ENCODE measurements at places on chromosomes 7 and 10.

GRCh38 chr7:29610086-29610485 is 46.5 kb downstream of the PRR15 start:
- no peak for DNase-seq

- no peak for DNase-seq
Measured at GRCh38 chr7:142868188-142868985, 13.5 kb downstream of the EPHB6 start.

GRCh38 chr10:1743141-1743540 is 5.8 kb upstream of the ADARB2 start:
- no peak for DNase-seq

GRCh38 chr10:82813856-82814255 is 938.9 kb downstream of the NRG3 start:
- no peak for DNase-seq

DNA sequence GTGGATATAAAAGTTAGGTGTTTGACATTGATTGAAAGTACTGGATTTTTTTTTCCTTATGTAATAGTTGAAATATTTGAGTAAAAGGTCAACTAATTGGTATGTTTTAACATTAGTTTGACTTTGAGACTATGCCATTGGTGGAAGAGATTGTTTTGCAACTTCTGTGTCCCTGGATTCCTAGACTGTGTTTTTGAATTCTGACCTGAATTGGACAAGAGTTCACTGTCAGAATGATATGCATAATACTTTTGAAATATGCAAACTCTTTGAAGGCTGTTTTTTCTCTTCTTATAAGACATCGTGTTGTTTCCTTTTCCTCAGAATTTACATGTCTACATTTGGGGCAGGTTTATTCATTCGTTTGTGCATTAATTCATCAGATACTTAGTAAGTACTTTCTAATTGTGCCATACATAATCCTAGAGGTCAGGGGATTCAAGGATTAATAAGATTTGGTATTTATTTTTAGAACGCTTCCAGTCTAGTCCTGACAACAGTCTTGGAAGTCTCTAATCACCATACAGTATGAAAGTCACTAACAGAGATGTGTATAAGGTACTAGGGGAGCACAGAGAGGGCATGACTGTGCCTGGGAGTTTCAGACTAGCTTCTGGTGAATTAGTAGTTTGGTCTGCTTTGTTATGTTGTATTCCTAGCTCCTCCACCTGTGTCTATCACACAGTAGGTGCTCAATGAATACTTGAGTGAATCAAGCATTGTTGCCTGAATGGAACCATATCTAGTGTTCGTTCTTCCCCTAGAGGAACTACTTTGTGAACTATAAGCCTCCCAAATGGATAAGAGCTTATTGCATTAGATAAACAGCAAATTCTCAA is 49.2 kb downstream of the AGK start:
- no peak for DNase-seq

GRCh38 chr7:44887293-44887692 is 2.0 kb upstream of the PURB start:
- no peak for DNase-seq

GRCh38 chr10:16458166-16458955 is 21.6 kb downstream of the PTER start:
- DNase-seq = no peak

GRCh38 chr7:119254742-119255141 is 1018.2 kb upstream of the KCND2 start:
- no peak for DNase-seq

DNA sequence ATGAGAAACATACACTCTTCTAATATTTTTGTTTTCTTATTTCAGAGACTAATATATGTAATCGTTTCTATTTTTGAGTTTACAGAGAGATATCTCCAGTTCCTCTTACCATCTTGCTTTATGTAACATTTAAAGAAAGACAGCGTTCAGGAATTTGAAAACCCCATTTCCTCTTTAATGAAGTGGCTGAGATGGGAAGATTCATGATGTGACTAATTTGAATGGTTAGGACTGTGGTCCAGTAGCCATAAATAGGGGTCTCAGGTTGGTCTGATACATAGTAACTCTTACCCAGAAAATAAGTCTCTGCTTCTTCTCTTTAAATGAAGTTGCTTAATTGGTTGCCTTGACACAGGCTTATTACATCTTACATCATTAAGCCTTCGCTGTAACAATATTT is 6.9 kb downstream of the KMT2E start:
- DNase-seq = no peak

- no peak for DNase-seq
Measured at GRCh38 chr7:156829669-156830336, 63.2 kb downstream of the LMBR1 start.

DNA sequence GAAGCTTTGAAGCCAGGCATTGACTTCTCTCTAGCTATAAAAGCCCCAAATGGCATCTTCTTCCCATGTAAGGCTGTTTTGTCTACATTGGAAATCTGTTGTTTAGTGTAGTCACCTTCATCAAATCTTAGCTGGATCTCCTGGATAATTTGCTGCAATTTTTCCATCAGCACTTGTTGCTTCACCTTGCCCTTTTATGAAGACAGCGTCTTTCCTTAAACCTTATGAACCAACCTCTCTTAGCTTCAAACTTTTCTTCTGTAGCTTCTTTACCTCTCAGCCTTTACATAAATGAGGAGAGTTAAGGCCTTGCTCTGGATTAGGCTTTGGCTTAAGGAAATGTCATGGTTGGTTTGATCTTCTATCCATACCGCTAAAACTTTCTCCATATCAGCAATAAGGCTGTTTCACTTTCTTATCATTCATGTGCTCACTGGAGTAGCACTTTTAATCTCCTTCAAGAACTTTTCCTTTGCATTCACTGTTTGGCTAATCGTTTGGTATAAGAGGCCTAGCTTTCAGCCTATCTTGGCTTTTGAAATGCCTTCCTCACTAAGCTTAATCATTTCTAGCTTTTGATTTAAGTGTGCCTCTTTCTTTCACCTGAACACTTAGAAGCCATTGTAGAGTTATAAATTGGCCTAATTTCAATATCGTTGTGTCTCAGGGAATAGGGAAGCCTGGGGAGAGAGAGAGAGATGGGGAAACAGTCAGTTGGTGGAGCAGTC is 803.2 kb downstream of the LRMDA start:
- DNase-seq = no peak

GRCh38 chr10:104589871-104590270 is 51.2 kb upstream of the SORCS3 start:
- no peak for DNase-seq

DNA sequence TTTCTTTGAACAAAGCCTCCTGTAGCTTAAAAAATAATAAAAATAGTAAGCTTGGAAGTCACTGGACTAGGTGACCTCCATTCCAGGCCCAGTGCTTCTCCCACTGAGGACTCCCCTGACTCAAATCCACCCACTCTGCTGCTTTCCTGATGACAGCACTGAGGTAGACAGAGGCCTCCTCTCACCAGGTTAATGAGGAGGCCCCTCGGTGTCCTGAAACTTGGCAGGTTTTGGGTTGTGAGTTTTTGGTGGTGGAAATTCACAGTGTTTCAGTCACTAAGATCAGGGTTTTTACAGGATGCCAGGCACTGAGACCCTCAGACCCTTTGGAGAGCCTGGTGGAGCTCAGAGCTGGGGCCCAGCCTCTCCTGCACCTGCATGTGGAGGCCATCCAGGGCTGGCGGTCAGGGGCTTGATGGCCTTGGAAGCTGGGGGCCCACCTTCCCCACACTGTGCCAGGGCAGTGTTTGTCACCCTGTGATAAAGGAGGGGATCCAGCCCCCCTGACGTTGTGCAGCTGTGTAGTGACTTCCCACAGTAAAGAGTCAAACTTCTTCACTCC is 19.1 kb downstream of the TSPAN14 start:
- no peak for DNase-seq

DNA sequence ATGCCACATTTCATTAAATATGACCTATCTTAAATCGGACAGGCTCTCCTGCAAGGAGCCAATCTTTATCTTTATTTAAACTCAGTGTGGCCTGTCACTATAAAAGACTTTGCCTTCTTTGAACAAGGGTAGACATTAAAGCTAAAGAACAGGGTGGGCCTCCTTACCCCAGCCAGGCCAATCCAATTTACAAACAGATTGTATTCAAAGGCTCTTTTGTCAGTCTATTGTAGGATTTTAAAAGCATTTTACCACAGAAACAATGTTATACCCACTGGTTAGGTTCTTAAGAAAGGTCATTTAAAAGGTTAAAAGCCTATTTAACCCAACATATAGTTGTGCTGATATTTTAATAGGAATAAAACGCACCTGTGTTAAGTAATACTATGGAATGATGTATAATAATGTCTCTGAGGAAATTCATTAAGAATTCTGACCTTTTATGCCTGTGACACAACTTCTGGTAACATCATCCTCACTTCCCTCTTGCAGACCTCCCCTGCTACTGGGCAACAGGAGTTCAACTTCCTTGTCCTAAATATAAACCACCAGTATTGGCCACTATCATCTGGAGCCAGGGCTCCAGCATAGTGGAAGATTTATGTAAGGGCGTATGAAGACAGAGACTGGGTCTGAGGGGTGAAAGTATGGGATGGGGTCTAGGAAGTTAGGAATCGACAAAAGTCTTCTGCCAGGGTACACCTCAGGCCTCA is 32.5 kb downstream of the MTERF1 start:
- peak; percentile 19 for DNase-seq

GRCh38 chr7:115224922-115225321 is 303.0 kb downstream of the MDFIC start:
- DNase-seq = no peak

GRCh38 chr7:91164506-91164905 is 99.7 kb upstream of the FZD1 start:
- no peak for DNase-seq

DNA sequence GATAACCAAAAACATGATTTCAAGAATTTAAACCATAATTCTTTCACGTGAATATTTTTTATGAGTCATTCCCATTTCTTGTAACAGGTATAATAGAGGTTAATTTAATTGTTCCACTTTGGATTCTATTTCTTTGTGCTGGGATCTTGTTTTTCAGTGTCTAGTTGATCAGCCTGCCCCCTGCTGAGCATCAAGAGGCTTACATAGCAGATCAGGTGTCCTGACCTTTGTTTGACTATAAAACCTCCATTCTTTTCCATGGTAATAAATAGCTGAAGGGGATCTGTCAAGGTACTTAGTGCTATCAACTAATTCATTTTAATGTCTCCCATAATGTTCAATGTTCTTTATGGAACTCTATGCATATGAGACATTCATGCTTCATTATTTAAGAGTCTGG is 4.9 kb downstream of the COL17A1 start:
- peak; percentile 62 for DNase-seq

DNA sequence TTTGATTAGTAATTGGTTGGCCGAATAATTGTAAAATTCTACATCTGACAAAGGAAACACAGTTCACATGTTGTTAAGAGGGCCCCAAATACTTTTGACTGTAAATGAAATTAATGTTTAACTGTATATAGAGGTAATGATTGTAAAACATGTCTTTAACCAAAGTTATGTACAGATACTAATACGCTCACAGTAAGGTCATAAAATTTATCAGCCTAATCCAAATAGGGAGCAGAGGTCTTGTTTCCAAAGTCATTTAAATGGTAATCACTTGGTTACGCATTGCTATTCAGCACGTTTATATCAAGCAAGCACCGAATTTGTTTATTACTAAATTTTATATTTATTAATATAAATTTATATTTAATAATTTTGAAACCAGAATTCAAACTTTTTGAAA is 1.4 kb downstream of the PHYHIPL start:
- no peak for DNase-seq

DNA sequence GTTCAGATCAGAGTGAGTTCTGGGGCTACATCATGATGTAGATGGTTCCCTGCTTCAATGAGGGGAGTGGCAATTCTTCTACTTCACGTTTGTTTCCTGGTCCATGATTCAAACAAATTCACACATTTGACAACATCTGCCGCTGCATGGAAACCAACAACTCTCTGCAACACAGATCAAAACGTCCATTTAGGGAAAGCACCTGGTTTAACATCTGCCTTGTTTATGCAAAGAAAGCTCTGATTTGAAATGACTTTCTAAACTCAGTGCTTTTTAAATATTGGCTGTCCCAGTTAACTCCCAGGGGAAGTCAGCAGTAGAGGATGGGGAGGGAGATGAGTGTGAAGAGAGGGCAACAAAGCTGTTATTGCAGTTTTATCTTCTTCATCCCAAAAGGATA is 93.8 kb downstream of the GAD2 start:
- DNase-seq = no peak

DNA sequence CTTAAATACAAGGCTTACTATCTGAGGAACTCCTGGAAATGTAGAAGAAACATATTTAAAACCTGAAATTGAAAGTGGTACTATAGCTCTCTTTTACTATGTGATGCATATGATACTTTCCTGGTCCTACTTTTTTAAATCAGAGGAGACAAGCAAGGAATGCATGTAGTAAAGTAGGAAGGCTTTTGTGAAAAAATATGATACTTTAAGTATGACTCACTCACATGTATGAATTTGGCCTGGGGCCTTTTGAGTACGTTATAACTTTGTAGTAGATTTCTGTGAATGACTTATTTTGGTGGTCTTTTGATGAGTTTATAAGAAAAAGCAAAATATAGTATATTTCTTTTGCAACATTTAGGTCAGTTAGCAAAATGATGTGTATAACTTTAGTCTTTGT is 53.8 kb downstream of the TAX1BP1 start:
- DNase-seq = no peak

DNA sequence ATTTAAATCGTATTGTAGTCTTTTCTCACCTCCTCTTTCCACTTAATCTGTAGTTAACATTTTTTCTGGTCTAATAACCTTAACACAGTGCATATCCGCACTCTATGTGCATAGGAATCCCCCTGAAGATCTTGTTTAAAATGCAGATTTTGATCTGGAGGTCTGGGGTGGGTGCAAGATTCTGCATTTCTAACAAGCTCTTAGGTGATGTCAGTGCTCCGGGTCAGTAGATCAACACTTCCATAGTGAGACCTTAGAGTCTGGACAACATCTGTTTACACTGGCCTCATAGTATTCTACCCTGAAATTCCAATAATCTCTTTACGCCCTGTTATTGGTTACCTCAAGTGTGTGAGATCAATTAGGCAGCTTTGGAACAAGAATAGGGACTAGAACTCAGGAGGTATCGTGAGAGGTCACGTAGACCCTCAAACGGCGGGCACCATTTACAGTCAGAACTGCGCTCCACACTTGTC is 434 bp upstream of the PLEKHA8 start:
- no peak for DNase-seq

GRCh38 chr7:52539414-52539813 is 496.0 kb upstream of the POM121L12 start:
- DNase-seq = no peak

- no peak for DNase-seq
Measured at GRCh38 chr10:119297207-119297968, 90.0 kb downstream of the GRK5 start.

GRCh38 chr7:28804990-28805389 is 153.1 kb downstream of the TRIL start:
- DNase-seq = no peak

GRCh38 chr7:126569402-126569801 is 683.3 kb downstream of the GRM8 start:
- DNase-seq = peak; percentile 1

GRCh38 chr7:73880755-73881328 is 19.9 kb downstream of the TMEM270 start:
- no peak for DNase-seq

DNA sequence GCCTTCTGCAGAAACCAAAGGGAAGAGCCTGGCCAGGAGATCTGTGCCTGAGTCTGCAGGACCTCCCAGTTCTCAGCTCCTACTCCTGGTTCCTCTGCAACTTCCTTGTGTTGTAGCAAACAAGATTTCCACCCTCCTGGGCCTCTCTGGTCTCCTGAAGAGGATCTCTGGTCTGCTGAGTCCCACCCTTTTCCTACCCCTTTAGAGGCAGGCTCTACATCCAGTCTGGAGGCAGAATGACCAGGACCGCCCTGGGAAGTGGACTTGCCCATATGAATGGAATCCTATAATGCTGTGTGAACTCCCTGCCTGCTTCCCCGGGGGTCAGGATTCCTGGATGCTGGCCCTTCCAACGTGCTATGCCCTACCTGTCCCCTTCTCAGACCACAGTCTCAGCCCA is 3.2 kb downstream of the DENND2A start:
- no peak for DNase-seq
